Fibroblast of skin of right biceps (primary cell): ENCODE measurements at places on chromosomes 5 and 9.

- no peak for DNase-seq
Observed at GRCh38 chr9:25461416-25461815, 216.8 kb downstream of the TUSC1 start.

GRCh38 chr9:124182741-124183140 is 75.0 kb upstream of the NEK6 start:
- no peak for DNase-seq

GRCh38 chr5:68424799-68425537 is 209.4 kb downstream of the PIK3R1 start:
- DNase-seq = peak; percentile 65

DNA sequence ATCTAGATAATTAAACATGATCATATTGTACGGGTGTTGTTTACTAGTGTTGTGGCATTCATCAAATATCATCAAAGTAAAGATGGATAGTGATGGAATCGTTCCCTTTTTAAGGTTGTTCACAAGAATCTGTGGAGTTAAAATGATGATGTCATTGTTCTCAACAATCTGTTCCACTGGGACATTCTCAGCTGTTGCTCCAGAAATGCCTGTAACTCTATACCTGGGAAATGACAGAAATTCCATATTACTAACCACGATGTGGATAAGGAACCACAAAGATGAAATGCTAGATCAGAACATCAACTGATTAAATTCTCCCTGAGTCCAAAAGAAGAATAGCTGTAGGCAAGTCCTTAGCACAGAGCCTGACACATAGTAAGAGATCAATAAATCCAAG is 38.0 kb downstream of the RIGI start:
- DNase-seq = peak; percentile 56

- no peak for DNase-seq
Observed at GRCh38 chr9:20310024-20310423, 312.3 kb downstream of the MLLT3 start.

DNA sequence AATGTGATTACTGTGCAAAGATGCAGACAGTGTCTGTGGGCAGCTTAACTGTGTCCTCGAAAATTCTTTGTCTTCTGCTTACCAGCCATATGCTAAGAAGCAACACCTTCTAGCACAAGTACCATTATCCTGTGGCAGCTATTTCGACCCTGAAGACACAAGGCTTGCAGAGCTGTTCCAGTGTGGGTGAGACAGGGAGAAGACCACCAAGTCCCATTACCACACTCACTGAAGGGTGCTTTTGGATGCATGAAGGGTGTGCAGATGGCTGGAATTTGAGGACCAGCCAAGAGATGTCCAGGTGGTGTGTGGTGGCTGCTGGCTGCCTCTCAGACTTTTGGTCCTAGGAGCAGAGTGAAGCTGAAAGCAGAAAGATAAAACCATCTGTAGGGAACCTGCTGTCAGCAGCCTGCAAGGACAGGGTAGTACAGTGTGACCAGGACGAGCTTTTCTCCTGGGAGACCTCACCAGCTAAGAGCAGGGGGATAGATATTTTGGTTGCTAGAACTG is 161.8 kb downstream of the ICE1 start:
- DNase-seq = no peak

- DNase-seq = no peak
Observed at GRCh38 chr5:154583671-154584177, 105.7 kb upstream of the HAND1 start.

DNA sequence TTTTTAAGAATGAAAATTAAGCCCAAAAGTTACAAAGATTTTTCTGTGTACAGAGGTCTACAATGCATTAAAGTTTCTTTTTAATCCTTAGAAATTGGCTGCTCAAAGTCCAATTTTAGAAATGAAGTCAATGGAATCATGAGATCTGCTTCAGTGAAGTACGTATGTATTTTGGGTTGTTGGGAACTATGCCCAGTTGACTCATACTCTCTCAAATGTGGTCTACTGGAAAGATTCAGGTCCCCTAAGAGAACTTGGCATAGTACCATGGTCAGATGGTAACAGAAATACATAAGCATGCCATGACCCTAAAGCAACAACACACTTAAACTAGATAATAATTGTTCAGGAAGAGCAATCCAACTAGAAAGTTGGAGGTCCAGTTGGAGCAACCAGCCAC is 23.0 kb downstream of the FBLL1 start:
- DNase-seq = peak; percentile 93
